ENCODE measurements at places on chromosomes 6 and 20. TPM values are rescaled to one million over a fixed set of nuclear protein-coding genes. Genes with fewer than 3 reads are reported as not detected.
A peak's percentile ranks its signal among the peaks of the same experiment; 100 is the strongest.

ULBP2 gene
- total RNA-seq: 5.2 TPM

ATP6V1G2 gene
- not detected for total RNA-seq

RPP40 gene
- 12.8 TPM for total RNA-seq

MANEA gene
- total RNA-seq: 8.4 TPM

SYCP2L gene
- not detected for total RNA-seq

GRCh38 chr6:43515808-43516207, 918 bp downstream of the YIPF3 start:
- ATAC-seq: no peak

DNA sequence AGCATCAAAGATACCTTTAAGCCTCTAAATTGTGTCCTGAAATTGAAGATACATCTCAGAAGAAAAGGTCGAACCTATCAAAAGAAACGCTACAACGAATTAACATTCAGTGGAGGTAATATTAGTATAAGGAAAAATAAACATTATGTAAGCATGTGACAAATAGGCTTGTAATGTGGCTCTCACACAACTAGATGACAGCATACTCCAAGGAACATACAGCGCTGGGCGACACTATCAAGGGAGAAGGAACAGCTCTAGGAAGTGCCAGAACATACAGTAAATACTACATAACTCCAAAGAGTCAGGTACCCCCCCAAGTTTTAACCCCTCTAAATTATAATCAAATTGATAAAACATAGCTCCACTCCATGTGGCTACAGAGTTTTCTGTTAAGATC, 103.5 kb downstream of the LAMP5 start:
- ATAC-seq: peak; percentile 90

DNA sequence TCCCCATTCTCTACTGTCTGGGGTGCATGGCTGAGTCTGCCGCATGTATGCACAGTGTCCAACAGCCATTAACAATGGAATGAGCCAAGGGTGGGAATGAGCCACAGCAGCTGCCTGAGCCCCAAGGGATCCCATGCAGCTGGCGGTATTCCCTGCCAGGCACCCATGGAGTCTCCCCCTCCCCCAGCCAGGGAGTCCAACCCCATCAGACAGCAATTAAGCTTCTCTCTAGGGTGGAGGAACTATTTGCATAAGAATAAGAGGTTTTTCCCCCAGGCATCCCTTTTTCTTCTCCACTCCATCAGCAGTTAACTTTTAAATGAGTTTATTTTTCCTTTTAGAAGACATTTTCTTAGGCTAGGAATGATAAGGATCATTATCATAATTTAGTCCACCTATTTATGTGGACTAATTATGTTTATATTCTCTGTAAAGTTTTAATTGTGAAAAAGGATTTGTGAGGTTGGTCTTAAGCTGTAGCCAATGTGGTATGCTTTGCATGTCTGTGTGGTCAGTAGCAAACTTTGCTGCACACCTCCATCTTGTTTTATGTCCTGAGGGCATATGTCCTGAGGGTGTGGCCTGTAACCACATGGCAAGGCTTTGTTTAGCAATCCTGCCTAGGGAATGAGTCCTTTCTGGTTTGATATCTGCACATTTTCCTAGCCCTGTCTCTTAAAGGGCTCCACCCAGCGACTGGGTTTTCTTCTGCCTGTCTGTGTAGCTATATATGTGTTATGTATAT, 158.9 kb upstream of the OLIG3 start:
- ATAC-seq: no peak

- no peak for ATAC-seq
These were observed 57.0 kb downstream of the RNF144B start for GRCh38 chr6:18444111-18444510.

DNA sequence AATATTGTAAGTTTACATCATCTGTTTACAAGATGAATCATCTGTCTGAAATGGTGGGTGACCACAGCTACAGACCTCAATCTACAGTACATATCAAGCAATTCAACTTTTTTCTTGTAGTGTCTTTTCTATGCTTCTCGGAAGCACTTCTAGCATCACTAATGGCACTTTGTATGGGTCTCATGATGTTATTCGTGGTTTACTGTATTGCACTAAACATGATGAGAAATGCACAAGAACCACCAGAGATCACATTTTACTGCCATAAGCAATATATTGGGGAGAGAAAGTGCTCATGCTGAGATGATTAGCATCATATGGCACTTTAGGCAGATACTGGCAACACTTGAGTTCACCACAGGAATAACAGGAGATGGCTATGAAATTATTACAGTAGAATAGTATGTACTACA, 15.4 kb upstream of the BTBD3 start:
- ATAC-seq: no peak

DNA sequence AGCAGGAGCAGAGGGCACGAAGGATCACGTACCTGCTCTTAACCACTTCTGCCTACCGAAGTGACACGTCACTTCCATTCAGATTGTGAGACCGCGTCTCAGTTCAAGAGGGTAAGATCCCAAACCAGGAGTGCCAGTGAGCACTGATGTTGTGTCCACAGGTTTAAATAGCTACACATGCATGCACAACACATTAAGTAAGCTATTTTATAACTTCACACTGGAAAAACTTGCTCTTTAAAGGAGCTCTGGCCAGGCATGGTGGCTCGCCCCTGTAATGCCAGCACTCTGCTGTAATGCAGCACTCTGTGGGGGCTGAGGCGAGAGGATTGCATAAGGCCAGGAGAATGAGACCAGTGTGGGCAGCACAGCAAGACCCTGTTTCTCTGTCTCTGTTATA, 21.1 kb downstream of the ABHD12 start:
- ATAC-seq: no peak

DNA sequence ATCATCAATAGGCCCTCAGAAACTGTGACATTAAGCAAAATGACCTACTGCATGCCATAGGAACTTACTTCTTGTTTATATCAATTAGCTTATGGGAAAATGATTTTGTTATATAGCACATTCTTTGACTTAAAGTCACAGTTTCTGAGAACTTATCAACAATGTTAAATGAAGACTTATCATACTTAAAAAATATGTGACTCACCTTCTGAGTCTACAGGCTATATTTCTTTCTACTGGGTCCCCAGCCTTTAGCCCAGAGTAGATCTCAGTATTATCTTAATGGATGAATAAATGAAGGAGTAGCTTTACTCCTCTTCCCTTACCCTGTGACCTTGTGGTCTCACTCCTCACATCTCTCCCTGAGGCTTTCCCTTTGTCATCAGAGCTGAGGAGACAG, 180.2 kb downstream of the MAFB start:
- no peak for ATAC-seq

DNA sequence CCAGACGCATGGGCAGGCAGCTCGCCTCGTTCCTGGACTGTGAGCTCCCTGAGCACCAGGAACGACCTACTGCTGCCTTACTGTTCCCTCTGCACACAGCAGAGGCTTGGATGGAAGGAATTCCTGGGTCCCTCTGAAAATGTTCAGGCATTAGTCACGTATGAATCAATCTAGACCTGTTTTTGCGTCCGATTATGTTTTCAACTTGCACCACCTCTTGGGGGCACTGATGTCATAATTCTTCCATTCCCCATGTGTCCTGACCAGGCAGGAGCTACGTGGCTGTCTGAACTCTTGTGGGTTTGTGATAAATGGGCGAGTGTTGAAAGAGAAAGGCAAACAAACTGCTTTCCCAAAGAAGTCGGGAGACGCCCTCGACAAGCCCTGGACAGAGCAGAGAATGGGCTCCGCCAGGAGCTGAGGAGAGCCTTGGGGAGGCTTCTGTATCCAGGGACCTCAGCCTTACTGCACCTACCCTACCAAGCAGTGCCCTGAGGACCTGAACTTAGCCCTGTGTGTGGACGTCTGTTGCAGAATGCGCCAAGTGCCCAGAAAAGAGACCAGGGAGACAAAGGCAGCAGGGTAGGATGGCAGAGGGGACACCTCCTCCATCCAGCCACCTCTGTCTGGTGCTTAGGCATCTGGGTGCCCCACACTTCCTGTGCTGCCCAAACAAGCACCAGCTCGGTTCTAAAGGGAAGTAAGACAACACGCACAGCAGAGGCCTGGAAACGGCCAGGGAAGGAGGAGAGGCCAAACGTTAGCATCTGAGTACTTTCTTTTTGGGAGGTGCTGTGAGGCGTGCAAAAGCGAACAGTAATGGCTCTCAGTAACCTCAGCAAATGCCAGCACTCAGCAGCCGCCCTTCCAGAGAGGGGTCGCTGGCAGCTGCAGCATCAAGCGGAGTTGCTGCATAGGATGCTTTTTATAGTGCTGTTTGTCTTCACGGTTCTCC, 124.2 kb downstream of the LY86 start:
- ATAC-seq: peak; percentile 88

- ATAC-seq: no peak
These were observed 167.1 kb upstream of the FBXL4 start for GRCh38 chr6:99114769-99115406.

DNA sequence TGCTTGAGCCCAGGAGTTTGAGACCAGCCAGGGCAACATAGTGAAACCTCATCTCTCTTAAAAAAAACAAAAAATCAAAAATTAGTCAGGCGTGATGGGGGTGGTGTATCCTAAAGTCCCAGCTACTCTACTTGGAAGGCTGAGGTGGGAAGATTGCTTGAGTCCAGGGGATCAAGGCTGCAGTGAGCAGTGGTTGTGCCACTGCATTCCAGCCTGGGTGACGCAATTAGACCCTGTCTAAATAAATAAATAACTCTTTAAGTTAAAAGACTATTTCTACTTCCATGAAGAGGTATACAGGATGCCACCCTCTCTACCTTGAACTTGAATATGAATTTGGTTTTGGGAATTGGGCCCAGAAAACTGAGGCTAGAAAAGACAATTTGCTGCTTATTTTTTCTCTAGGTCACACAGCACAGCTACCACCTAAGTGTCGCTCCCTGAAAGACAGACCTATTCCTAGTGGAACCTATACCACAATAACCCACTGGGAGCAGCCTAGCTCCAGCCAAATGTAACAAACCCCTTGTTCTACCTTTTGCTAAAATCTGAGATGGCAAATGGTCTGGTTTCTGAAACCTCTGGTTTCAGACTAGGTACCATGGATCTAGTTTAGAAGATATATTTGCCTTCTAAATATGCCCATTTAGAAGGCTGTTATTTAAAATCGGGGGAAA, 35.2 kb downstream of the HMGCLL1 start:
- no peak for ATAC-seq

DNA sequence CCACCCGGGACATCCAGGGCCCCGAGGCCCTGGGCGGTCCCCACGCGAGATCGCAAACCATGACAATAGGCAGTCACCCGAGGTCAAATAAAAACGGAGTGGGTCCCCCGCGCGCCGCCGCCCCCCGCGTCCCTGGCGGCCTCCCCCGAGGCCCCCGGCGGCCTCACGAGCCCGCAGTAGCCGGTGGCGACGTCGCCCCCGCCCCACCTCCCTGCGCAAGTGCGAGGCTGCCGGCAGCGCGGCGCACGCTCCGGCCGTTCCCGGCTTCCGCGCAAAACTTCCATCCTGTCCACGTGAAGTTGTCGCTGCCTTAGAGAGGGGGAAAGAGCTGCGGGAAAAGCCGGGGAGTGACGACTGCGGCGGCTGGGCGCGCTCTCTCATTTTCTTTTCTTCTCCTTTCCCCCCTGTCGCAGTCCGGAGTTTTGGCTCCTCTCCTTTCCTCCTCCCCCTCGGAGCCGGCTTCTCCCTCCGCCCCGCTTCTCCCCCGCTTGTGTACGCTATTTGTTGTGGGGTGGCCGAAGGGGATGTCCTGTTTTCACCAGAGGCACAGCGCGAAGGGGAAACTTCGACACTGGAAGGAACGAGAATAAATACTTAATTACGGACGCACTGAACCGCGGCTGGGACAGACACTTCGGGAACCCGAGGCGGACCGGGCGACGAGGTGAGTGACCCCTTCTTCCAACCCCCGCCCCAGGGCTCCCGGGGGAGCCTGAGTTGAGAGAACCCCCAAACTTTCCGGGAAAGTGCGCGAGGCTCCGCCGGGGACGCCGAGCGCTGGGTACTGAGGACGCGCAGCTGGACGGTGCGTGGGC, at the start of gene EYA4:
EYA4 (plus strand) TSS at position 272 of the 815 bp plus-strand sequence. CDS start 33,424 bp downstream, outside the sequence.
- ATAC-seq: no peak

DNA sequence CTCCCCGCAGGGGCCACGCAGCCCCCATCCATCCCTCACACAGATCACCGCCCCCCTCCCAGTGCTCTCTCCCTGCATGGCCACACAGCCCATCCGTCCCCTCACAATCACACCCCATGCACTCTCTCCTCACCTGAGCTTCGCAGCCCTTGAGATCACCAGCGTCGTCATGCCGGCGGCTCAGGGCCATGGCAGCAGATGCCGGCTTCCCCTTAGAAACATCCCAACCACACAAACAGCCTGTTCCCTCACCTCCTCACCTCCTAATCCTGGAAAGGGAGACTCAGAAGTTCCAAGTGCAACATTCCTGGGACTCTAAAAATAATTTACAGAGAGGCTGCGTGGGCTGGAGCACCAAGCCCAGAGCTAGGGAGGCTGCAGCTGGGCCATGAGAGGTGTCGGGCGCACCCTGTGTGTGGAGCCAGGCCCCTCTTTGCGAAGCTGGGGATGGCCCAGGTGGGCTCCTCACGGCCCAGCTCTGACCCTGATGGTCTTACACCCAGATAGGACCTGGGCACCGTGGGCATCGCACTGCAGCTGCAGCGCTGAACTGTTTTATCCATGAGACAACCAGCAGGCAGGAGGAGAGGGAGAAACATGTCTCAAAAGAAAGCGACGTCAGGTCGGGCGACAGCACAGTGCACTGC, 125.3 kb downstream of the DLL1 start:
- ATAC-seq: no peak

GRCh38 chr20:26167499-26167898, 470.8 kb upstream of the ZNF337 start:
- no peak for ATAC-seq

GRCh38 chr20:32496811-32497533, 88.2 kb downstream of the NOL4L start:
- no peak for ATAC-seq

GRCh38 chr6:38004908-38005307, 185.4 kb downstream of the ZFAND3 start:
- ATAC-seq: no peak

DNA sequence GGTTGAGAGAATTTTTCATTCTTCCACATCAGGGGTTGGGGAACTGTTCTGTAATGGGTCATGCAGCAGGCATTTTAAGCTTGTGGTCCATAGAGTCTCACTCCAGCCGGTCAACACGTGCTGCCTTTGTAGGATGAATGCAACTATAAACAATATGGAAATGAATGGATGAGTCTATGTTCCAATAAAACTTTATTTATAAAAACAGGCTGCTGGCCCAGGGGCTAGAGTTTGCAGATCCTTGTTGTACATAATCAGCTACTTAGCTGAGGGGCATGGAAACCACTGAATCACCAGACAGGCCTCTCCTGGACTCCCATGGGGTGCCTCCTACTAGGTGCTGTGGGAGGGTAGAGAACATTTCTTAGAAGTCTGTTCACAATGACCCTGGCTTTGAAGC, 243.4 kb downstream of the BMP7 start:
- ATAC-seq: no peak

GRCh38 chr20:4853757-4854560, 132.2 kb downstream of the PRND start:
- ATAC-seq: no peak
